Right cardiac atrium (tissue), 5 donors: ENCODE measurements at places on chromosomes 6 and 20. TPM values are rescaled to one million over a fixed set of nuclear protein-coding genes. Genes with fewer than 3 reads are reported as not detected.

- DNase-seq: no peak
These were observed 53.7 kb downstream of the DLGAP4 start for GRCh38 chr20:36359668-36360406.

DNA sequence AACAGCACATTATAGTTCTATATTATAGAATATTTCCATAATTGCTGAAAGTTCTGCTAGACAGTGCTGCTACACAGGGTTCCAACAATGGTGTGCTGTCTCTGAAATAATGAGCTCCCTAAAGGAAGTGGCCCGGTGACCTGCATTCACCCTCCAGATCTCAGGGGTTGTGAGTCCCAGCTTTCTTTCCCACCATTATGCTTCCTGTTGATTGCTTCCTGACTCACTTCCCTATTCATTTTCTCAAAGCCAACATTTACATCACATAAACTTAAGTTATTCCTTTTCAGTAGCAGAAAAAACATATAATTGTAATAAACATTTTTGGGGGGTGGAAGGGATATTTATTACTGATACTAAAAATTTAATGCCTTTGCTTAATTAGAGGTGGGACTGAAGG, 12.9 kb upstream of the CCN6 start:
- DNase-seq: no peak

DNA sequence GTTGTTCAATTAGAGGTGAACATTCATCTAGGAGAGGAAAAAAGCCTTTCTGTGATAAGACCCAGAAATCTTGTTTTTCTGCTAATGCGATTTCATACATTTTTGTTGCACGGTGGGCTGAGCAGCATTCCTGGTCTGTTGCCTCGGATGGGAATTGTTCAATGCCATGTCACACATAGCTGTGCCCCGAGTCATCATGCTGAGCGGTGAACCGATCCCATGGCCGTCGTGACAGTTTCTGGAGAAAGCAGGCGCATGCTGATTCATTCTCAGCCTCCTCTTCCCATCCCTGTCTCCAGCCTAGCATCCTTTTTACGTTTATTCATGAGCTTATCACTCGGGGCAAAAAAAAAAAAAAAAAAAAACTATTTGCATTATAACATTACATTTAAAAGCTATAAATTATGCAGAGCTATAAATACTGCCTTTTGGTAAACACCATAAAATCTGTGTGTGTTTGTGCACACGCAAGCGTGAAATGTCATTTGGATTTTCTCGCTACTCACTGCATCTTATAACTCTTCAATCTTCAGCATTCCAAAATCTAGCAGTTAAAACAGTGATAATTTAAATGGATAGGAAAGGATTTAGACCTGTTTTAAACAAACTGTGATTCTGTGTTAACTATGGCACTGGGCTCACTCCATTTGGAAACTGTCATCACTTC, 58.9 kb upstream of the IFNGR1 start:
- DNase-seq: no peak

DNA sequence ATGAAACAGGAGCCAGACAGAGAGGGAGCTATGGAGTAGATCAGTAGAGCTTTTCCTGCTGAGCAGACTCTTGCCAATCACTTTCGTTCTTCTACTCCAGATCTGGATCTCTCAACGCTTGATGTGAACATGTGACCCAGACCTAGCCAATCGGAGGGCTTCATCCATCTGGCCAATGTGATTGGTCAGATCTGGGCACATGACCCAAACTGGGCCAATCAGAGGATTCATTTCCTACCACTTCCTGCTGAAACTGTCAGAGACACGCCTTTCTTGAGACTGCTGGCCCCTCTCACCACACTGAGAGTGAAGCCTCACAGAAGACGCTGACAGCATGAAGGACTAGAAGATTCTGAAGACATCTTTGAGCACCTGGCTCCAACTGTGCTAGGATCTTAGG, 44.2 kb upstream of the ZMYND8 start:
- no peak for DNase-seq

DNA sequence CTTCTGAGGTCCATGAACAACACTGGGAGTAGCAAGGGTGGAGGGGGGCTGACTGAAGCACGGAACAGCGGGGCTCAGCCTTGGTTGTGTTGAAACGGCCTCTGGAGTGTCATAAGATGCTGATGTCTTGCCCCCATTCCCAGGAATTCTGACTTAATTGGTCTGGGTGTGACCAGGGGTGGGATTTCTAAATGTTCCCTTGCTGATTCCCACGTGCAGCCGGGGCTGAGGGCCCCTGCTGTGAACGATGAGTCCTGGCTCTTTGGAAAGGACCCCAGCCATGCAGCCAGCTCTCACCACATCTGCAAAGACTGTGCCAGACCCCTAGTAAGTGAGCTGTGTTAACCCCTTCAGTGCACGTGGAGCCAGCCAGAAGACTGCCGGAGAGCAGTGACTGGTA, 28.6 kb upstream of the FAM50B start:
- no peak for DNase-seq

DNA sequence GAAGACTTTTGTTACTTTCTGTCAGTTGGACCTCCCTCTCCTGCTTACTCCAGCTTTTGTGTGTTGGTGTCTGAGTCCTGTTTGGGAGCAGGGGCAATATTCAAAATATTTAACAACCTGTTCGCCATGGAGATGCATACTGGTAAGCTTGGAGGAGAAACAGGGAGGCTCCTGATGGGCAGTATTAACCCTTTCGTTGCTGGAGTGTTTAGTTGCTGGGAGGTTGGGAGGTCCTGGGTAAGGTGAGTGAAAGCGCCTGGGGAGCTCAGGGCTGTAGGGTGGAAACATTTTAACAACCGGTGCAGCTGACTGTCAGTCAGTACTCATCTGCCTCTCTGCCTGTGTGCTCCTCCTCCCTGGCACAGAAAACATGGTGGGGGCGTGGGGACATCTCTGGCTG, 4.2 kb downstream of the TULP1 start:
- no peak for DNase-seq

The THEMIS gene
- not detected for polyA plus RNA-seq
